ENCODE measurements at places on chromosomes 16 and 17.

DNA sequence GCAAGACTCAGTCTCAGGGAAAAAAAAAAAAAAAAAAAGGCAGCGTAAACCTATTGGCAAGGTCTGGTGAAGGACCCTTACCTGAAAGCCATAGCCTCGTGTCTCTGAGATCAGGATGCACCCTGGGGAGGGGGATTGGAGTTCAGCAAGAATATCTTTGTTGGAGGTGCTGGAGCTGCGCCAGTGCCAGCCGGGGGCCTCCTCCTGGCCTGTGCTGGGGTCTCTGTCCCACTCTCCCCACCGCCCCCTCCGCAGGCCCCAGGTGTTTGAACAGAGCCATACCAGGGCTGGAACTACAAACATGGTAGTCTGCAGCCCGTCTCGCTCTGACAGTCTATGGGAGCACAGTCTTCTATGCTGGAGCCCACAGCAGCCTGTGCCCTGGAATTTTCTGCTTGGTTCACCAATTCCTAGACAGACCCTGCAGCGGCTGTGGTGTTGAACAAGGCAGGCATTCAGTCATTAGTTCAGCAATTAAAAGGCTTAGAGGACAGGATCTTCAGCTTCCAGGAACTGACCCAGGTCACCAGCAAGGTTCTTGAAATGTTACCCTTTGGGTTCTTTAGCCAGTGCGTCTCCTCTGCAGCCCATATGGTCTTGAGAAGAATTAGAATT is 42.2 kb upstream of the KIFC3 start:
- no peak for DNase-seq

- DNase-seq = no peak
Observed at GRCh38 chr17:56130631-56131030, 22.6 kb upstream of the ANKFN1 start.

DNA sequence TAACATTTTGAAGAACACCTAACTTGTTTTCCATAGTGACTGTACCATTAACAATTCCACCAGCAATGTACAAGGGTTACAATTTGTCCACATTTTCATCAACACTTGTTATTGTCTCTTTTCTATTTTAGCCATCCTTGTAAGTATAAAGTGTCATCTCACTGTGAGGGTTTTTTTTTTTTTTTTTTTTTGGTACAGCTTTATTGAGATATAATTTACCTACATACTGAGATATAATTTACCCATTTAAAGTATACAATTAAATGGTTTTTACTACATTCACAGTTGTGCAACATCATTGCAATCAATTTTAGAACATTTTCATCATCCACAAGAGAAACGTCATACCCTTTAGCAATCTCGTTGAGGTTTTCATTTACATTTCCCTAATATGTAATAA is 17.9 kb upstream of the TMIGD1 start:
- DNase-seq = no peak

DNA sequence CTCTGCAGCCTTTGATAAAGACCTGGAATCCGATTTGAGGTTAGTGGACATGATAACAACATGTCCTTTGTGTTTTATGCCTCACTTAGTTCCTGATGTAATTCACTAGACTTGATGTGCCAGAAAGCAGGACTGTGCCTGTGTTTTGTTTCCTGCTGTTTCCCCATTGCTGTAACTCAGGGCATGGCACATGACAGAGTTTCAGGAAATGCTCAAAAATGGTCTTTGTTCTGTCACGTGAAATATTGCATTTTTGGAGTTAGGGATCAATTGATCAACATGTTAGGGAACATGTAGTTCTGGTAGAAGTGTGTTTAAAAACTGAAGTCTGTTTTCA is 32.8 kb downstream of the DHX38 start:
- no peak for DNase-seq

GRCh38 chr17:1943436-1943831 is 81.7 kb downstream of the RTN4RL1 start:
- no peak for DNase-seq

GRCh38 chr17:50517504-50518383 is 9.5 kb downstream of the MYCBPAP start:
- no peak for DNase-seq

DNA sequence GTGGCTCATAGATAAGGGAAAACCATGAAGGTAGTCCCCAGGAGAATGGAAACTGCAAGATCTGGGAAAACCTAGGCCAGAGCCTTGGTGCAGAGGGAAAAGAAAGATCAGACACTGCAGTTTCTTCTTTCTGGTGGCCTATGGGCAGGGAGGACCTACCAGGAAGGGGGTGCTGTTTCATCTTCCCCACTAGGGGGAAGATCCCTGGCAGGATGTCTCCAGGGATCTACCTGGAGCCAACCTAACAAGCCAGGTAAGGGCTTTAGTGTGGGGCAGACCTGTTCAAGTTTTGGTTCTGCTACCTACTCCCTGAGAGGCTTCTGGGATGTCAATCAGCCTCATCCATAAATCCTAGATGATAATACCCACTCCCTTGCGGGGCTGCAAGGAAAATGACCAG is 21.4 kb downstream of the TOM1L2 start:
- DNase-seq = no peak

- no peak for DNase-seq
Observed at GRCh38 chr16:47895146-47895545, 260.6 kb downstream of the ABCC12 start.

DNA sequence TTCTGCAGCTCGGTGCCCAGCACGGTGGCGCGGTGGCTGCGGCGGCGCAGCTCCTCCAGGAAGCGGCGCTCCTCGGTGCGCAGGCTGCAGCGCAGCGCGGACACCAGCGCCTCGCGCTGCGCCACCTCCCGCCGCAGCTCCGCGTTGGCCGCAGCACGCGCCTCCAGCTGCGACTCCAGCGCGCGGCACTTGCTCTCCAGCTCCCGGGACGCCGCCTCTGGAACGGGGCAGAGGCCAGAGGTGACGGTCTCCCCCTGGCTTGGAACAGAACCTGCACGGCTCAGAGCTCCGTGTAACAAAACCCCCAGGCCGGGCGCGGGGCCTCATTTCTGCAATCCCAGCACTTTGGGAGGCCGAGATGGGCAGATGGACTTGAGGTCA is 13.2 kb upstream of the CLUH start:
- DNase-seq = no peak

GRCh38 chr17:21132428-21132827 is 5.7 kb downstream of the DHRS7B start:
- no peak for DNase-seq

GRCh38 chr17:36048066-36048465 is 16.0 kb upstream of the CCL18 start:
- no peak for DNase-seq

DNA sequence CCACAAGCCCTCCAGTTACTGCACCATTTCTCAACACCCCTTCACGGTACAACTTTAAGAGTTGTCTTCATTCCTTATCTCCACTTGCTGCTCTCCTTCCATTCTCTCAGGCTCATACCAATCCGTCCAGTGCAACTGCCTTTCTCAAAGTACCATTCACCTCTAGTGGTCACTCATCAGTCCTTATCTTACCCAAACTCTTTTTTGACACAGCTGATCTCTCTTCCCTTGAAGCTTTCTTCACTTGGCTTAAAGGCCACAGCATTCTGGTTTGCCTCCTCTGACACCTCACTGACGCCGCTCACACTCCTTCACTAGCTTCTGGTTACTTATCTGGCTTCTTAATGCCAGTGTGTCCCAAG is 24.9 kb downstream of the UBE2G1 start:
- no peak for DNase-seq
